ENCODE measurements at places on chromosomes 3 and 15.
A peak's percentile ranks its signal among the peaks of the same experiment; 100 is the strongest.

GRCh38 chr15:79185199-79185598, 94.6 kb upstream of the RASGRF1 start:
- DNase-seq, result no peak

DNA sequence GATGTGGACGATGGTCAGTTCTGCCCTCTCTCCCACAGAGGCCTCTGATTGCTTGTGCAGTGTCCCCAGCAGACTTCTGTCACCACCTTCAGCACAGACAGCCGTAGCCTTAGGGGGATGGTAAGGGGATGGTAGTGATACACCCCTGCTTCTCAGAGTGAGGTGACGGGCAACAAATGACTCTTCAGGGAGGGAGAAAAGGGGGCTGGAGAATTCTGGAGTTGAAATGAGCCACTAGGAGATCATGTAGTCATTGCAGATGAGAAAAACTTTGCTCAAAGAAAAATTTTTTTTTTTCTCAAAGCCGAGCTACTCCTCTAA, 29.6 kb upstream of the TIMP4 start:
- no peak for DNase-seq

- no peak for DNase-seq
These were observed 31.5 kb upstream of the LDHAL6B start for GRCh38 chr15:59174835-59175831.

DNA sequence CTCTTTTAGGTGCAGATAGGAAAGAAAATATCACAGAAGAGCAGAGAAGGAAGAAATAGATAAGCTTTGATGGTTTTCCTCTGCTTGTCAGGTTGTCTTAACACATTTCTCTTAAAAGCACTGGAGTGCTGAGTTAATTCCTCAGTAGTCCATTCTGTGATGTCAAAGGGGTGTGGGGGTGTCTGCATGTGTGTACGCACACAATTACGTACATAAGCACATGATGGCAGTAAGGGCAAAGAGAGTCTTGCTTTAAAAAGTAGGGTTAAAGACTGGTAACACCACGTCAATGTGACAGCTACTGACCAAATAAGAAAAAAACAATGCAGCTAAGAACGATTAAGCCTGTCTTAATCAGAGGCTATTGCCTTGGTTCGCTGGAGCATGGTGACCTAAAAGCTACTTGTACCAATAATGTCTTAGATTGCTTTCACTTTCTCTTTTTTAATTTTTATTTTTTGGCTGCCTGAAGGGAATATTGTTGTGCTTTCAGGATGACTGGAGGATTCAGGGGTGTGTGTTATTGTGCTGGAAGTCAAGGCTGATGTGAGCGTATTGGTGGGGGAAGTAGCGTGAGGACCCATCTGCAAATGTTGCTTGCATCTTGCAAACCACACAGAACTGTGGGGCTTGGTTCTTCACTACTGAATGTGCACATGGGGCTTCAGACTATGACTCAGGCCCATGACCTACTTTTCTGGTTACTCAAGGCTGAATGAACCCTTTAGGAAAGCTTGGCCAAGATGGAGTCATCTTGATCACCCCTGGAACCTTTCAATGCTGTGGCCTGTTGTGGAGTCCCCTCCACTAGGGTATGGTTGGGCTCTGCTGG, 417.8 kb upstream of the TPM1 start:
- DNase-seq, result no peak

DNA sequence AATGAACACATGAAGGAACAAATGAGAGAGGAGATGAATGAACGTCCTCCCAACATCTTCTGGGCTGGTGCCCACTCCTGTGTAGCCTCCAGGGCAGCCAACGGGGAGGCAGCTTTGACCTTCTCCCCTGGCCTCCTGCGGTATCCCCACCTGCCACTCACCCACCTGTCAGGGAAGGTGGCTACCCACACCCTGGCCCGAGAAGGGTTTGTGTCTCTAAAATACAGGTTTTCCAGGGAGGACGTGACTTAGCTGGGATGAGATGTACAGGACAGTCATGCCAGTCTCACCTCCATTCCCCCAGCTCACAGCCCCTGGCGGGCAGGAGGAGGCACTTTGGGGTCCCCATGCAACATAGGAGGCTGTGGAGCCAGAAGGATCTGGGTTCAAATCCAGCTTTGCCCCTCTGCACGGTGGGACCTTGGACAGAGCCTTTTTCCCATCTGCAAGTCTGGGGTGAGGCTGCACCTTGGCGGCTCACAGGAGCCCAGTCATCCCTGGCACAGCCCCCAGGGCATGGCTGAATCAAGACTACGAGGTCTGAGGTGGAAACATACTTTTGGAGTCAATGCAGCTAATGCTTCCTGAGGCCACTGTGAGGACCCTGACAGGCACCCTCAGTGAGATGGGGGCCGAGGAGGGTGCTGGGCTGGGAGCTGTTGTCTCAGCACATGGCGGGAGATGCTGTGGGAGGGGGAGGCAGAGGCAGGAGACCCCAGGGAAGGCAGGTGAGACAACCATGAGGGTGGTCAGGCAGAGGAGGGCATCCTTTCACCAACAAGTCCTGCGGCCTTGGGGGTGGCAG, 11.1 kb upstream of the PLXND1 start:
- no peak for DNase-seq

GRCh38 chr3:57910990-57911389, 97.2 kb upstream of the FLNB start:
- no peak for DNase-seq

DNA sequence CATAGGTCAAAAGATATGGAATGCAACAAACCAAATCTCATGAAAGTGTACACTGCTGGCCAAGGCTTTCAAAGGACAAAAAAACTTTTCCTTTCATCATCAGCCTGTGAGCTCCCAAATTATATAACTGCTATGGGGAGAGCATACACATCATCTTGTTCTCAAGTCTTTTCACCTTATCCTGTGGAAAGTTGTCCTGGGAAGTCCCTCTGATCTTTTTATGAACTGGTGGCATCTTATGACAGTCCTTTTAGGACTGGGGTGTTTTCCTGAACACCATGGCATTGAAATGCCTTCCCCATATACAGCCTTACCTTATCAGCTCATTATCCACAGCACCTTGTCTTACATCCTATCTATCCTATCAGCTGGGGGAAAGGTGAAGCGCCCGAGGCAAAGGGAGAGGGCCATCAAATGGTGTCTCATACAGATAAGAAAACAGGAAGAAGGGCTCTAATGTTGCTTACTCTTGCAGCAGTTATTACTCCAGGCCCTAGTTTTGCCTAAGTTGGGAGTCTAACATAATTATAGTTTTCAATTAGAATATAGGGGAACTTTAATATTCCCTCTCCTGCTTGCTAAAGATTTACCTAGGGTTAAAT, 61.5 kb upstream of the GOLIM4 start:
- DNase-seq, result no peak

DNA sequence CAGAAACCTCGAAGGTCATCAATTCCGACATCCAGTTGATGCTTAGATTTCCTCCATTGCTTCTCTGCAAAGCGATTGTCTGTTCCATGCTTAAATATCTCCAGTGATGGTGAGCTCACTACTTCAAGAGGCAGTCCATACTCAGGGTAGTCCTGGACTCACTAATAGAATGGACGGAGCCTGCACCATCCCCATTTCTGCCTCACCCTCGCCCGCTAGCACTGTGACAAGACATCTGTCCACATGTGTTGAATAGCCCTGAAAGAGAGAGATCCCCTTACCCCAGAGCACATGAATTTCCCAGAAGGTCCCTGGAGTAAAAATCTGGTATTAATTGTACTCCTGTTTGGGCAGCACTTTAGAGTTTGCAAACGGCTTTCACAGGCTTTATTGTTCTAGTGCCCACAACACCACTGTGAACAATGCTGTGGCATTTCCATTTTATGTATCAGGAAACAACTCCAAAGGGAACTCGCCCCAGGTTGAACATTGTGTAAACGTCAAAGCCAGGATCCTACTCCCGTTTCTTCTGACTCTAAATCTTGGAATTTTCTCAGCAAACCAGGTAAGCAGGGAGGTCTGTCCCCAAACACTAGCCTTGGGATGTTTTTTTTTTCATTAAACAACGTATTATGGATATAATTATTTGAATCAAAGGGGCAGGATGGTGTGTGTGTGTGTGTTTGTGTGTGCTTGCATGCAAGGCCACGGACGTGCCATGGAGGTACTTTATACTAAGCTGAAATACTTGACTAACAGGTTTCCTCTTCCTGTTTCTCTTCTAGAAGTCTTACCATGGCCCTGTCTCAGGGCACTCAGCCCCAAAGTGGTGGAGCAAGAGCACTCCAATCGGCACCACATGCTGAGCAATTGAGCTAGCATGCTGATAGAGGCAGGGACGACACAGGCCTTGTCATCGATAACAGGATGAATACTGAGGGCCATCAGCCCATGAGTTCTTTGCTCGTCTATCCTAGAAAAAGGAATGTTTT, 198.3 kb downstream of the OPA1 start:
- peak; percentile 30 for DNase-seq

- no peak for DNase-seq
These were observed 10.1 kb downstream of the SLC51B start for GRCh38 chr15:65055201-65055870.

DNA sequence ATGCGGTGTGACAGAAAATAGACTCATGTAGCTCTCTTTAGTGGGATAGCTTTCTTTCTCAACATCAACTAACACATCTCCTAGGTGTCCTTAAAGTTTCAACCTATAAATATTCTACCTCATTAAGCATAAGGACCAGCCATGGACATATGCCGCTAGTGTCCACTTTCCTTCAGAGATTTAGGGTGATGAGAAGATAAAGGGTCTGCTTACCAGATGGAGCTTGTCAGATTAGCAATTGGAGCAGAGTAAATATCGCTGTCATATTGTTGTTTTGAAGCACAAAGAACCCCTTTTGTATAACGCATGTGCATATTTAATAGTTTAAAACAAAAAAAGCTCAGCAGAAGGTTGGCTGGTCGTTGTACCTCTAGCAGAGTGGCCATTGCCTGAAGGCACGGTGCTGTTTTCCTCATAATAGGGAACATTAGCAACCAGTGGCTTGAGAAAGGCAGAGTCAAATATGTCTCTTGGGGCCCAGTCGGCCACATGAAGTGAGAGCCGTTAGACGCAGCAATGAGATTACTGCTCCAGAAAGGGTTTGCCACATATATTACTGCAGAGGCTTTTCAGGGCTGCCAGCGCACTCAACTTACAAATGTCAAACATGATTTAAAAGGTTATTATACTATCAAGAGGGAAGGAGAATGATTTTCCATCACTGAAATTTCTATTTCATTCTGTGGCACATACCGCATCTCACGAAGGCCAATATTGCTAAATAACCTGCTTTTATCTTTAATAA, 264.2 kb downstream of the ROBO2 start:
- no peak for DNase-seq

GRCh38 chr3:56792193-56792592, 9.6 kb downstream of the ARHGEF3 start:
- no peak for DNase-seq

DNA sequence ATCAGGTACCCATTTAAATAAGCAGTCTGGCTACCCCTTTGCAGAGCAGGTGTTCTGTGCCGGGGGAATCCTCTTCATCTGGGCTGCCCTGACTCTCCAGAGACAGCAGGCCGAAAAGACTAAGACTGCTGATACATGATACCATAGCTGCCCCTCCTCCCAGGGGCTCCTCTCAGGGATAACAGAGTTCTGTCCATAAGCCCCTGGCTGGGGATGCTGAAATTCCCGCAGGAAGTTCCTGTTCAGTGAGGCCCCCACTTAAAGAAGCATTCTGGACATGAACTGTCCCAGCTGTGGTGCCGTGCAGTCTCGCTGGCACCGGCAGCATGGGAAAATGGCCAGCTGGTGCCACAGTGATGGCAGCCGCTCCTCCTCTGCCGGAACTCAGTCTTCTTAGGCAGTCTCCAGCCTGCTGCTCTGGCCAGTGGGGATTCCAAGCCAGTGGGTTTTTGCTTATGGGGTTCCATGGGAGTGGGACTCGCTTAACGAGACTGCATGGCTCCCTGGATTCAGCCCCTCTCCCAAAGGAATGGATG, 1026.2 kb downstream of the NAALADL2 start:
- no peak for DNase-seq

- no peak for DNase-seq
These were observed 129.5 kb downstream of the ATP8B4 start for GRCh38 chr15:49989498-49989897.

DNA sequence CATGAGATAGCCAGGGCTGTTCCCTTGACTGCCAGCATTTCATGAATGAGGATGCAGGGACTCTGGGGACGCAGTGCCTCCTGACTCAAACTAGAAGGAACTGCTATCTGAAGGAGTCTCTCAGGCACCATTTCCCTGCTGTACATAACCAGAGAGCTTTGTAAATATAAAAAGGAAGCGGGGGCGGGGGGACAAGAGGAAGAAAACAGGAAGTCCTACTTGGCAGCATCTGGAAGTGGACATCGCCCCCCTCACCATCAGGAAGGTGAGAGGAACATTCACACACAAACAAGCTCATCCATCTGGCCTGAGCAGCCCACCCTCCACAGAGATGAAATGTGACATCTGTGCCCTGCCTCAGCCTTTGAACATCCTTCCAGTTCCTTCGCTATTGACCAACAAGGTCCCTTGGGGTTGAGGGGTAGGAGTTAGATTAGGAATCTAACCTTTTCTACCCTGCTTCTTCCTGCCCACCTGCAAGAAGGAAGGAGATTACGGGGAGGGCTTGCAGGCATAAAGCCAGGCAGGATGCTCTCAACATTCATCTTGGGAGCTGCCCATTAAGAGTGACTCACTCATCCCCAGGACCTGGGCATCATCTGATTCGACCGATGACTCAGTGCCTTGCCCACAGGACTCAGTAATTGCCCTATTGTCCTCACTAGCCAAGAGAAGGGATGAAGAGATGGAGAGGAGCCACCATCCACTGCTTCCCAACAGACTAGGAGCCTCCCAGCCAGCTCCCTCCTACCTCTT, 31.9 kb downstream of the SH3BP5 start:
- DNase-seq, result no peak

DNA sequence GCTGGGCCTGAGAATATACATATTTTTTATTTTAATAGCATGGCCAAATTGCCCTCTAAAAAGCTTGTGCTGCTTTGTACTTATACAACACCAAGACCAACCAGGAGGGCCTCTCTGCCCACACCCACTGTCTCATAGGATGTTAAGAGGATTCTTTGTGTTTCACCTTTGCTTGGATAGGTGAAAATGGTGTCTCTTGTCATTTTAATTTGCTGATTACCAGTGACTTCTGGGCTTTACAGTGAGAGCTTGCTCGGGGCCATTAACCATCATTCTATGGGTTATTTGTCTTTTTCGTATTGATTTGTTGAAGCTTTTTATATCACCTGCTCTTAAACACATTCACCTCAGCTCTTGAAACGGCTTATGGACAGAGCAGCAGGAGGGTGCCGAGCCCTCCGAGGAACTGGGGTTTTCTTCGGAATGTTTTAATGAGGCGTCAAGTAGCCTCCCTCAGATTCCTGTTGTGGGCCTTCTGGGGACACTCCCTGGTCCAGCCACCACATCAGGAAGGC, 10.5 kb downstream of the PTH1R start:
- no peak for DNase-seq
